ENCODE measurements at places on chromosomes 11 and 22.

- DNase-seq, result no peak
Measured at GRCh38 chr22:26554956-26555355, 35.0 kb downstream of the TPST2 start.

GRCh38 chr11:10909141-10909883 is 51.5 kb upstream of the ZBED5 start:
- DNase-seq, result no peak

DNA sequence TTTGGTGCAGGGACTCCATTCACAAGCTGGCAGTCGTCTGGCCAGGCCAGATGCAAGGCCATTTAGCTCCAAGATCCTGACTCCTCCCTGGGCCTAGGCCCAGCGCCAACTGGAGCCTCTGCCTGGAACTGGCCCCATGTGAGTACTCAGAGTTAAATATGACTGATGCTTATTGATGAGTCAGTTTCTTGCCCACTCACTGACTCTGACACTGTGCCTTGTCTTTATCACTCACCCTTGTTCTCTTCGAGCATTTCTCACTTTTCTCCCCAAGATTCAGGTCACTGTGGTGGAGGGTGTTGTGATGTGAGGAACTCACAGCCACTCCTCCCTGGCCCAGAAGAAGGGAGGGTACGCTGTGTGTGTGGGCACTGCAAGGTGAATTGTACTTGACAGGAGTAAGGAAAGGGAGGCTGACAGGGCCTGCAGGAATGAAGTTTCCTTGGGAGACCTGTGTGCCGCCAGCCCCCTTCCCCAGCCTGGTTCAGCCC is 23.2 kb upstream of the ST3GAL4 start:
- DNase-seq, result no peak

DNA sequence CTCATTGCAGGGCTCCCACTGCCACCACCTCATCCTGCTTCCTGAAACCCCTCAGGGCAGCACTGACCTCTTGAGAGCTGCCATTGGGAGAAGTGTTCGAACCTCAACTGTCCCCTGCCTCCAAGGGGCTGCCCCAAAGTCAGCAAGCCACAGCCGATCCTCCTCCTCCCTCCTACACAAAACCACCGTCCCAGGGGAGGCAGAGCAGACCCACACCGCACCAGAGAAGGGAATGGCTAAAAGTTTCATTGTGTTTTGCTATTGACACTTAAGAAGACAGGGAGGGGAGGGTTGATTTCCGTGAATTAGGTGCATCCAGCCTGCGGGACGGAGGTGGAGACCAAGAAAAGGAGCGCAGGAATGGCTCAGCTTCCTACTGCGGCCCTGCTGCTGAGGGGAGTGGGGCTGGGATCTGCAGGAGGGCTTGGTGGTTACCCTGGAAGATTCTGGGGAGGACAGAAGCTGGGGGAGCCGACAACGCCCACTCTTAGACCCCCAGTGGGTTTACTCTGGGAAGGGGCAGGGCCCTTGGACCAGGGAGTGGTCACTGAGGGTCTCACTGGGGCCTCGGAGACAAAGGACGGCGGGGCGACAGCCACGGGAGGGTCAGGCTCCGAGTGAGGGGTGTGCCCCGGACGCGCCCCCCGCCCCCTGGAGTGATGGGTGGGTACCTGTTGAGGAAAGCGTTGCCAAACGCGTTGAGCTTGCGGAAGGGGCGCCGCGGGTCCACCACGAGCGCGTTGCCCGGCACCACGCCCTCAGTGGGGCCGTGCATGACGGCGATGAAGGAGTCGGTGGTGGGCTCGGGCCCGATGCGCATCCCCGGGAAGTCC is 815 bp downstream of the EHD1 start:
- no peak for DNase-seq

DNA sequence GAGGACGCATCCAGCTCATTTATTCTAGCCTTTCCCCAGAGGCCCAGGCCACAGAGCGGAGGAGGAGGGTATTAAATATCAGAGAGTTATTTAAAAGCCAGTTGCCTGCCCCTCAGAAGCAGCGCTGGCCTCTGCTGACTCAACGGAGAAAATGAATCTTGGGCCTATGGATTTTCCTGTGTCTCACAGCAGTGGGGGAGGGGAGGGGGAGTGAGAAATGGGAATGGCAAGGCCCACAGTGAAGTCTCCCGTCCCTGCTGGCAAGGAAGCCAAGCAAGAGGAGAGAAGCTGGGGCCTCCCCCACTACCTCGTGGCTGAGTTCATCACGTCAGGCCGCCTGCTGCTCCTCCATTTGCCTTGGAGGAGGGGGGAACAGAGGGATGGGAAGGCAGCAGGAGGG is 4.5 kb upstream of the TPBGL start:
- no peak for DNase-seq

DNA sequence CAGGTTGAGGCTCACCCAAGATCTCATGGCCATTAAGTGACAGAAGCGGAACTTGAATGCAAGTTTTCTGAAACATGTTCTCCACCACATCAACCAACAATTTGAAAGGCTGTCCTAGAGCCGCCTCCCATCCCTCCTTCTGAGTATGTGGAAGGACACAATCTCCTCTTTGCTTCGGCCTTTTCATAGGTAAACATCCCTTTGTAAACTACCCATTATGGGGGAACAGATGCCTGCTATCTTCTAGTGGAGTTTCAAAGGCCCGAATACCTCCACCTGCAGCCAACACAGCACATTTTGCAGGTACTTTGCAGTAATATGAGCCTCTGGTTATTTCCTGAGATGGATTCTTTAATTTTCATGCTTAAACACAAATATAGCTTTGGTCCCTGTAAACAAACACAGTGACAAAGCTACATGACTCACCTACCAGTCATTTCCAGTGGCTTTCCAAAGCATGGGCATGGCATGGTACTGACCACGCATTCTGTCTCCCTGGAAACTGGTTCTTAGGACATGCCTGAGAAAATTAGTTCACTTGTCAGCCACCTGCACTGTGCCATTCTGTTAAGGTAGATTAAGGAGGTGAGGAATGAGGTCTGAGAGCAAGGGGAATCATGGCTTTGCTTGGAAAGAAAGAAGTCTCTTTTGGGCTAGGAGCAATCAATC is 60.2 kb downstream of the EHF start:
- DNase-seq, result no peak

GRCh38 chr11:126857860-126858808 is 142.4 kb downstream of the KIRREL3 start:
- no peak for DNase-seq

DNA sequence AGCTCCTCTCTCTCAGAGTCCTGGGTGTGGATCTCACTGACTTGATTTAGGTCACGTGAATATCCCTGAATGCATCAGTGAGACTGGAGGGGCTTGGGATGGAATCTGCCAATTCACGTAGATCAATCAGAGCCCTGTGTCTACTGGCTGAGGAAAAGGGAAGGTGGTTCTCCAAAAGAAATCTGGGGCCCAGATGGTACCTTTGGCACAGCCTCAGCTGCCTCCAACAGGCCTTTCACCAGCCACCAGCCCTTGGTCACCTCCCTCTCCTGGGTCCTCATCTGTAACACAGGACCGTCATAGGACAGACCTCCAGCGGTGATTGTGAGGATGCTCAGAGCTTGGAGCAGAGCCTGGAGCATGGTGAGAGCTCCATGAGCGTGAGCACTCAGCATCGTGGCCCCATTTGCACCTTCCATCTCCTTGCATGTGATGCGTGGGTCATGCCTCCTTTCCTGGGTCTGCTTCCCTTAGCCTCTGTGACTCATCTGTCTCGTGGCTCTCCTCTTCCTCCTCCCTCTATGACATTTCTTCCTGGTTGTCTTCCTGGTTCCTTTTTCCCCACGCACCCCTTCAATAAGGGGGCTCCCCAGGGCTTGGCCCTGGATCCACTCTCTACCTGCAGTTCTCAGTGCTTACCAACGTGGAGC is 7.5 kb upstream of the MIEF1 start:
- DNase-seq, result no peak

- DNase-seq, result no peak
Measured at GRCh38 chr11:113308601-113309000, 5.8 kb upstream of the TTC12 start.

DNA sequence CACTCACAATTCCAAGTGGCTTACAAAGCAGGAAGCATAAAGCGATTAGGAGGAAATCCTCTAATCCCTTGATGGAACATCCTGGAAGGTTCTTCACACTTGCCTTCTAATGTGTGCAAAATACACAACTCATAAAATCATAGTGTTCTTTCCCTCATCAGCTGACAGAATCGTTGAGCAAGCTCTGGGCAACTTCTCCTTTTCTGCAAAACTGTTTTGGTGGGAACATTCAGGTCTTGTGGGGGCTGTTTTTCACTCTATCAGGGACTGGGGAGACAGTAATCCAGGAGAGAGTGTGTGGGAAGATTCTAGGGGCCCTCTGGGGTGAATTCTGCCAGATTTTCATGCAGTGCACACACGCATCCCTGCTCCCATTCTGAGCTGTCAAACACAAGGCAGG is 53.2 kb downstream of the IRAG1 start:
- DNase-seq, result no peak

DNA sequence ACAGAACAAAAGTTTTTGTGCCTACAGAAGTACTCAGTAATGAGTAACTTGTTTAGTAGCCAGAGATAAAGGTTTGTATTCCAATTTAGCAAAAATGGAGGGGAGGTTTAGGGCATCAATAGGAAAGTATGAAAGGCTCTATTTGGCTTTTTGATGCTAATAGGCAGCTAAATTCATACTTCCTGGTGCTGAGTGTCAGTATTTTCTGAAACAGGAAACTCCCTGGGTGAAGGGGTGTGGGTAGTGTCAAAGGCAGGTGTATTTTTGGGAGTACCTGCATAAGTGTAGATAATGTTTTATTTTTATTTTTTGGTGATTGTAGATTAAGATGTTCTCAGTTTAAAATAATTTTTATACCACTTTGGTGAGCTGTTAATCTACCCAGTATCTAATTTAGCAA is 29.3 kb upstream of the MMP7 start:
- DNase-seq, result no peak

DNA sequence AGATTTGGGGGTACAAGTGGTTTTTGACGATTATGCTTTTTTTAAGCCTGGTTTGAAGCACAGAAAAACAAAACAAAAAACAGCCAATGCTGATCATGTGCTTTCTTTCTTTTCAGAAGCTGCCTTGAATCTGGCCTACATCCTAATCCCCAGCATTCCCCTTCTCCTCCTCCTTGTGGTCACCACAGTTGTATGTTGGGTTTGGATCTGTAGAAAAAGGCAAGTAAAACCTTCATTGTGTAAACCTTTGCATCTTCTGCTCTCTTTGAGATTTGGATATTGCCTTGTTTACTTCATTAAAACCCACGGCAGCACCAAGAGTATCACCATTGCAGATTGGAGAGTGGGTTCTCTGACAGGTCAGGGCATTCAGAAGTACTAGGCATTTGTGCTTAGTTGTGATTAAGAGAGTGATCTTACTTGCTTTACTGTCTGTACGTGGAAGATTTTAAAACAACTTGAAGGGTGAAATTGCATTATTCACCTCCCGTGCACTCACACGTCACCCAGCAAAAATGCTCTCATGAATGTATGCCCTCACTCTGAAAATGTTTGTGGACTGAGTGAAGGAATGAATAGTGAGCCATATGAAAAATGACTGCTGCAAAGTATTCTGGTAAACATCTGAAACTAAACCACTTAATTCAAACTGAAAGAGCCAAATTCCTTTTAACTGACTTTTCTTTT is 17.0 kb downstream of the LAYN start:
- DNase-seq, result no peak

DNA sequence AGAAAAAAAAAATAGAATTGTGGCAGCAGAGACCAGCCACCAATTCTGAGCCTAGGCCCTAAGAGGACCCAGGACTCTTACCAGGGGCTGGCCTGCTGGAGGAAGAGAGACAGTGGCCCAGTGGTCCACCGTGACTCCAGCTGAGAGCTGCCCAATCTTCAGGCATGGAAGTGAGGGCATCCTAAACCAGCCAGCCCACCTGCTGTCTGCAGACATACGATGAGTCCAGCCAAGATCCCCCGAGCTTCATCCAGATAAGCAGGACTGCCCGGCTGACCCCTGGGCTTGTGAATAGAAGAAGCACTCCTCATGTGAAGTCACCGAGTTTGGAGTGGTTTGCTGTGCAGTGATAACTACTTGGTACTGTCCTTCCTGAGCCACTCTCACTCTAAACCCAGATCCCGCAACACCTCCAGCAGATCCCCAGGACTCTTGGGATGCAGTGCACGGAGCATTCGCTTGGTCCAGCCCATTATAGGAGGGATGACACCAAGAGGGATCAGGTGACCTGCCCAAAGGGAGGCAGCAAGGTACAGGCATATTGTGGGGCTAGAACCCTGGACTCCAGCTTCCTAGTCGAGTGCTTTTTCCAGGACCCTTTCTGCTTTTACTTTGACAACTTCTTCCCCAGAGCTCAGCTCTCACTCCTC is 41.7 kb upstream of the FGF3 start:
- DNase-seq, result no peak

DNA sequence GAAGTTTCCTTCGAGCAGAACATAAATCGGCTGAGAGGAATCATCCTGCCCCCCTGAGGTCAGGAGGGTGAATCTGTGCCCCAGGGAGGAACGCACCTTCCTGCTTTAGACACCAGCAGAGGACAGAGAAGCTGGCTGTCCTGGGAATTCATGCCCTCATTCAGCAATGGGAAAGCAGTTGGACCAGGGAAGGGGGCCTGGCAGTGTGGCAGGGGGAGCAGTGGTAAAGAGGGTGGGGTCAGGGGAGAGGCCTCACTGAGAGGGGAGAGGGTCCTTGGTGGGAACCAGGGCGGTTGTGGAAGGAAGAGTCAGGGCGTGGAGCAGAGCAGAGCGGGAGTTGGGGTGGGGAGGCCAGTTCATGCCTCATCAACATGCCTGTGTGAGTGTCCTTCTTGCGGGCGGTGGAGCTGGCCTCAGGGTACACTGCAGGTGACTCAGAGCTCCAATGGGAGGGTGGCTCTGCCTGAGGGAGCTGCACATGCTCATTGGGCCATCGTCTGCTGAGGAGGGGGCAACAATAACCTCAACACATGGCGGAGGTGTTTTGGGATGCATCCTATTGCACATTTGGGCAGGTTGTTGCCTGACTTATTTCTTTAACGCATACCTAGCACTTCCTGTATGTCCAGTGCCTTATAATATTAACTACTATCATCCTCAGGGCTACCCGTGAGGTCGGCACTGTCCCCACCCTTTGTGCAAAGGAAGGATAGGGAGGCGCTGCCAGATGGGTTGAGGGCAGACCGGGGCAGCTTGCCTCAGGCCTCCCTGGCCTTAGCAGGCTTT is 23.2 kb downstream of the MED15 start:
- no peak for DNase-seq

DNA sequence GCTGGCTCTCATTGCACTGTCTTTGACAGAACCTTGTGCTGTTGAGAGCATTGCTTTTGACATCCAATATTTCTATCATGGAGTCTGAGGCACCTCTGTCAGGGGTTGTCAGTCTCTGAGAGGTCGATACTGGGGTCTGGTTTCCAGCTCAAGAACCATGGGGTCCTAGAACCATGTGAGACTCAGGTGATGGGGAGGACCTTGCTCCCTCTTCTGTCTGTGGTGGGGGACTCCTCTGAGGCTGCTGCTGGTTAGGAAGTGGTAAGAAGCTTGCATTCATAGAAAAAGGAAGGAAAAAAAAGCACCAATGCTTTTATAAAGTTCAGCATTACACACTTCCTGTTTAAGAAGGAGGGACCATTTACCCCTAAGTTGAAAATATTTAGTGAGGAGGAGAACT is 91.8 kb upstream of the CD44 start:
- no peak for DNase-seq
